ENCODE measurements at places on chromosomes 2 and 18.

GRCh38 chr2:28802975-28803429 lies 7.6 kb upstream of the SPDYA start:
- no peak for DNase-seq

- DNase-seq, result no peak
Measured at GRCh38 chr2:196725882-196726281, 73.6 kb downstream of the GTF3C3 start.

DNA sequence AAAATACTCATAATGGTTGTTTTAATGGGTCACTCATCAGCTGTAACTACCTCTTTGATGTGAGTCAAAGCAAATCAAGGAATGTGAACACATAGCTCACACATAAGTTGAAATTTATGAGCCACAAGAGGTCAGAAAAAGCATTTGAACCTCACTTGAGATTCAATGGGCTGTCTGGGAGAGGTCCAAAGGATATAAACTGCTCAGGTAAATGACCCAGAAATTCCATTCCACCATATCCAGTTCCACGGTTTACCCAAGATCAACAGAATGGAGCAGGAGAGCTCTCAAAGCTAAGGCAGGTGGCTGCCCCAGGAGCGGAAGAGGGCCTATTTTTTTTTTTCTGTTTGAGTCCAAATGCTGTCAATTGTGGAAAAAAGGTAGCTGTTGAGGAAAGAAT lies 464.1 kb downstream of the TNS1 start:
- DNase-seq, result no peak

DNA sequence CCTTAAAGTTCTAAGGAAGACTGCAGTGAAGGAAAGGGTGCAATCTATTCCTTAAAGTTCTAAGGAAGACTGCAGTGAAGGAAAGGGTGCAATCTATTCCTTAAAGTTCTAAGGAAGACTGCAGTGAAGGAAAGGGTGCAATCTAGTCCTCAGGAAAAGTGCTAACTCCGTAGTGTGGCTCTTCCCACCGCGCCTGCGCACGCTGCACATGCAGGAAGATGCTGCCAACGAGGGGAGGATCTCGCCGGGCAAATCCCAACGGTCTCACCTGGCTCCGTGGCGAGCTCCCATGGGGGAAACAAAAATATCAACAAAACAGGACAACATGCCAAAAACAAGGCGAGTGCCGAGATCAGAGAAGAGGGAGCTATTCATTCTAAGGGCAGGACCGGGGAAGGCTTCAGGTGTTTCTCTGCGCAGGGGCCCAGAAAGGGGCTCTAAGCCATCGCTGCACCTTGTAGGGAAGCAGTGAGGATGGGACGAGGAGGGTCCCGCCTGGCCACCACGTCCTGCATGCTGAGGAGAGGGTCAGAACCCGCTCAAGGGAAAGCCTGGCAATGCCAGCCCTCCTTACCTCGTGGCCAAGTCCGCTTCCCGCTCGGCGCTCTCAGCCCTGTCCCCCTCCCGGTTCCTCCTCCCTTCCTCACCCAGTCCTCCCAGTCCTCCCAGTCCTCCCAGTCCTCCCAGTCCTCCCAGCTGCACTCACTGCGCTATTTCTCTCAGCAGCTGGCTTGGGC lies 24.5 kb downstream of the TIMM21 start:
- no peak for DNase-seq

DNA sequence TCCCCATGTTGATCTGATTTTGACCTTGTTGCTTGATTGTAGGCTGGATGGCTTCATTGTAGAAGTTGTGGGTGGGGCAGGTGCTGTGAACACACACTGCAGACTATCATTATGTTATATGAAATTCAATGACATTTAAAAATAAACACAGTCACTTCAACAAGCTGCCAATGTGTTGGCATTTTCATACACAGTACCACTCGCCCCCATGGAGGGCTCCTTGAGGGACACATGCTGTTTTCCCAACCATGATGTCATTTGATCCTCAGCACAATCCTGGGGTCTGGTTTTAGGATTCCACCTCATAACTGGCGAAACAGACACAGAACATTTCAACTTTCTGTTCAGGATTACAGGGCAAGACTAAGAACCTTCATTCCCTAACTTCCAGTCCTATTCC lies 86.9 kb downstream of the ZCCHC2 start:
- DNase-seq, result no peak

GRCh38 chr2:222108957-222109585 lies 189.7 kb downstream of the PAX3 start:
- DNase-seq, result no peak

DNA sequence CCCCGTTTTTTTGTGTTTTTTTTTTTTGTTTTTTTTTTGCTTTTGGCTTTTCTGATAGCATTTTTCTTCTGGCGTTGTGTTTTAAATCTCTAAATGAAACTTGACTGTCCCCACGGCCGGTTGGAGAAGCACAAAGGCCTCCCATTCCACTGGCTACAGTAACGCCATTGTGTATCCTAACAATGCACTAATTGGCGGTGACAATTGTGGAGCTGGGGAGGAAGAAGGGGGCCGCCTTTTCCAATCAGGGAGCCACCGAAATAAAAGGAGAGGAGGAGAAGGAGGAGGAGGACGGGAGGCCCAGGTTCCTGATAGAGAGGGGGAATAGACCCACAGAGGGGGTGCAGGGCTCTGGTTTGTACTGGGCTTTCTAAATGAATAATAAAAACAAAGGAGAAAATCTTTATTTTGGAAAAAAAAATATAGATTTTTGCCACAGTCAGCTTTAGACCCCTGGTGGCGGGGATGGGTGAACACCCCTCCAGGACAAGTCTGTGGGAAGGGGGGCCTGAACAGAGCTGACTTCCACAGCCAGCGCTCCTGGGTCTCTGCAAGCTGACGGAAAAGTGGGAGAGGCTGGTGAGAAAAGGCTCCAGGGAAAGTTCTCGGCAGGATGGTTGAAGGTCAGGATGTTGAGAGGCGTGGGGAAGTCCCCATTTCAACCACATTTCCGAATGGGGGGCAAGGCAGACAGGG lies 43.7 kb upstream of the FZD5 start:
- DNase-seq, result no peak

Data from cortex of kidney (tissue), 1 donor.